Activated T-helper 1 cell treated with anti-CD3 and anti-CD28 coated beads, Interleukin-2, amount 50 U/mL, for 16 hours (primary cell): ENCODE measurements at places on chromosomes 7 and 10.

- no peak for DNase-seq
Measured at GRCh38 chr10:11023009-11023953, 5.6 kb downstream of the CELF2 start.

DNA sequence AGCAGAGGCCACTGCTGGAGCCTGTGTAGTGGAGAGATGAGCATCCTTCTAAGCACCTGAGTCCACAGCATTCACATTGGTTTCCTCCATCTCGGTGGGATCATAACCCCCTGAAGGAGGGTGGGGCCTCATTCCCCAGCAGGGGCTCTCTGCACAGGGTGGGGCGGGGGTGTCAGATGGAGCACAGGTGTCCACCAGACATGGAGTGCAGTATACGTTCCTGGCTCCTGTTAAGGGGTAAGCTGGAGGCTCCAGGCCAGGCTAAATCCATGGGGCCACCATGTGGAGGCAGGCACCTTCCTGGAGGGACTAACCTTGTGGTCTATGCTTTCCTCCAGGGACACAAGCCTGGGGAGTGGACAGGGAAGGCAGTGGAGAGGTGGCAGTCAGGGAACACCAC lies 252.6 kb downstream of the GRID1 start:
- no peak for DNase-seq

DNA sequence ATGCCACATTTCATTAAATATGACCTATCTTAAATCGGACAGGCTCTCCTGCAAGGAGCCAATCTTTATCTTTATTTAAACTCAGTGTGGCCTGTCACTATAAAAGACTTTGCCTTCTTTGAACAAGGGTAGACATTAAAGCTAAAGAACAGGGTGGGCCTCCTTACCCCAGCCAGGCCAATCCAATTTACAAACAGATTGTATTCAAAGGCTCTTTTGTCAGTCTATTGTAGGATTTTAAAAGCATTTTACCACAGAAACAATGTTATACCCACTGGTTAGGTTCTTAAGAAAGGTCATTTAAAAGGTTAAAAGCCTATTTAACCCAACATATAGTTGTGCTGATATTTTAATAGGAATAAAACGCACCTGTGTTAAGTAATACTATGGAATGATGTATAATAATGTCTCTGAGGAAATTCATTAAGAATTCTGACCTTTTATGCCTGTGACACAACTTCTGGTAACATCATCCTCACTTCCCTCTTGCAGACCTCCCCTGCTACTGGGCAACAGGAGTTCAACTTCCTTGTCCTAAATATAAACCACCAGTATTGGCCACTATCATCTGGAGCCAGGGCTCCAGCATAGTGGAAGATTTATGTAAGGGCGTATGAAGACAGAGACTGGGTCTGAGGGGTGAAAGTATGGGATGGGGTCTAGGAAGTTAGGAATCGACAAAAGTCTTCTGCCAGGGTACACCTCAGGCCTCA lies 32.5 kb downstream of the MTERF1 start:
- DNase-seq, result no peak

DNA sequence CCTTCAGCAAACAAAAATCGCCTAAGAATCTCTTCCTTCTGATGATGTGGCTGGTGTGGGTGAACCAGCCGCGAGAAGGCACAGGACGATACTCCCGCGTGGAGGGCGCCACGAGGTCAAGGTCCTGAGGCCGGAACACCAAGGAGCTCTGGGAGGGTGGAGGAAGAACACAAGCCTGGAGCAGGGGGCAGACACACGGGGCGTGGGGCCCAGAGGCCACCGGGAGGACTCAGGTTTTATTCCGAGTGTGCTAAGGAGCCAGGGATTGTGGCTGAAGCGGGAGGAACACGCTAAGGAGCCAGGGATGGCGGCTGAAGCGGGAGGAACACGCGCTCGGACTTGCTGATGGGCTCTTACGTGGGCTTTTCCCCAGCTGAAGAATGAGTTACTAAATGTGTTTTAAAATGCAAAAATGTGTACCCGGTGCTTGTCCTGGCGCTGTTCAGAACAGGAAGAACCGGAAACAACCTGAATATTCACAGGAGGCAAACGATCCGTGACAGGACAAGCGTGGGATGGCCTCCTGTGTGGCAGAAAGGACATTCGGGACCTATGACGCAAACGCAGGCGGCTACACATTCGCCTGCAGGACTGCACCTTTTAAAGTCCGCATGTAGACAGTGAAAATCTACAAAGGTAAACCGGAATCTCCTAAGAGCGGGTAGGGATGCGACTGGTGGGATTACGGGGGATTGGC lies 64.0 kb downstream of the MAD1L1 start:
- DNase-seq, result no peak

GRCh38 chr10:24519950-24520349 lies 203.7 kb downstream of the ARHGAP21 start:
- no peak for DNase-seq

GRCh38 chr7:91767820-91768219 lies 112.7 kb downstream of the MTERF1 start:
- no peak for DNase-seq

- DNase-seq, result no peak
Measured at GRCh38 chr7:123846217-123846891, 1.4 kb downstream of the HYAL4 start.

GRCh38 chr10:110336111-110336721 lies 31.5 kb upstream of the SMNDC1 start:
- DNase-seq, result no peak

- DNase-seq, result no peak
Measured at GRCh38 chr10:84563355-84563754, 235.0 kb downstream of the CCSER2 start.
